Cardiac fibroblast (primary cell): ENCODE measurements at places on chromosomes 12 and 14.

- no peak for DNase-seq
Observed at GRCh38 chr12:1287446-1287975, 296.5 kb downstream of the ERC1 start.

DNA sequence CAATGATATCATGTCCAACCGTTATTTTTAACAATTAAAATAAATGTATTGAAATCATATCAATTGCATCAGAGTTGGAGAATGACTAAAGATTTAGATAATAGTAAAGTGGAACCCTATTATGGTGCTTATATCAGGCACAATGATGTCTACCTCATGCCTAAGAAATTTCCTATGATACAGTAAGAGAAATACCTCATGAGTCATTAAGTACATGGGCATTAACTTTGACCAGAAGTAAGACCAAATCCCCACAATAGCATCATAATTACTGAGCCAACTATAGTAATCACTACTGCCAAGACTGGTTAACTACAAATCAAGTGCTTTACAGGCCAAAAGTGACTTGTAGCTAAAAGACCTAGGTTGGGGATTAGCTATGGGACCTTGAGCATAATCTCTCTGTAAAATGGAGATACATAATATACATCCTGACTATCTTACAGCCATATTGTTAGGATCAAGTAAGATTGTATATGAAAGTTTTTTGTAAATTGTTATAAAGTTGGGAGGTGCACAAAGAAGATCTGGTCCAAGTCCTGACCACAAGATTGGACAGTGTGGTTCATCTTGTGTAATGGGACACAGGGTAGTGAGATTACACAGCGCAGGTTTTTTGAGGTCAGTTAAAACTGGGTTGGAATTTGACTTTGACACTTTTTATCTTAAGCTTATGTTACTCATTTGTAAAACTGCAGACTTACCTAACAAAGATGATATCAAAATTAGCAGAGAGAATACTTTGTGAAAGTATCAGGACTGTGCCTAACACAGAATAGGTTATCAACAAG lies 60.5 kb downstream of the ERGIC2 start:
- DNase-seq = peak; percentile 89

GRCh38 chr14:52046376-52046917 lies 22.4 kb downstream of the NID2 start:
- no peak for DNase-seq

DNA sequence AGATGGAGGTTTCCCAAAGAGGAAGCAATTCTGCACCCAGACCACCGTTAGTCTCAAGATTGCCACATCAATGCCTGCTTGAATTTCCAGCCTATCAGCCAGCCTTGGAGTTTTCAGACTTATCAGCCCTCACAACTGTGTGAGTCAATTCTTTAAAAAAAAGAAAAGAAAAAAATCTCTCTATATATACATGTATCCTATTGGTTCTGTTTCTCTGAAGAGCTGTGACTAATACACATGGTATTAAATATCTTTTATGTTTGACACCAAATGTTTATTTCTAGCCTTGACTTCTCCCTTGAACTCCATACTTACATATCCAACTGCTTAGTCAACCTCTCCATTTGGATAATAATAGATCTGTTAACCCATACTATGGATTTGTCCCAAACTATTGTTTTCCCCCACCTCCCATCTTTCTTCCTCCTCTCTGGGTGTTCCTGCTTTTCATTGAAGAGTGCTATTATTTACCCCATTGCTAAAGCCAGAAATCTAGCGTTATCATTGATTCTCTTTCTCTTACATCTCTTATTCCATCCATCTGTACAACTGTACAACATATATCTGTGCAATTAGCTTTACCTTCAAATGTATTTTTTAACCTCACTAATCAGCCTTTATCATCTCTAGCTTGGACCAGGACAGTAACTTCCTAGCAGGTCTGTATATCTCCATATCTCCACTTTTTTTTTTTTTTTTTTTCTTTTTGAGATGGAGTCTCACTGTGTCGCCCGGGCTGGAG lies 22.7 kb upstream of the EID3 start:
- DNase-seq = peak; percentile 94

- DNase-seq = peak; percentile 76
Observed at GRCh38 chr12:69908203-69908602, 83.2 kb downstream of the MYRFL start.

GRCh38 chr12:54374562-54375258 lies 9.8 kb downstream of the ZNF385A start:
- no peak for DNase-seq

GRCh38 chr12:47124451-47124850 lies 44.7 kb upstream of the AMIGO2 start:
- peak; percentile 51 for DNase-seq

- no peak for DNase-seq
Observed at GRCh38 chr14:70283156-70283555, 76.3 kb downstream of the COX16 start.

- no peak for DNase-seq
Observed at GRCh38 chr12:41228066-41228820, 40.1 kb downstream of the PDZRN4 start.

- no peak for DNase-seq
Observed at GRCh38 chr14:101454229-101454628, 107.1 kb upstream of the DIO3 start.

DNA sequence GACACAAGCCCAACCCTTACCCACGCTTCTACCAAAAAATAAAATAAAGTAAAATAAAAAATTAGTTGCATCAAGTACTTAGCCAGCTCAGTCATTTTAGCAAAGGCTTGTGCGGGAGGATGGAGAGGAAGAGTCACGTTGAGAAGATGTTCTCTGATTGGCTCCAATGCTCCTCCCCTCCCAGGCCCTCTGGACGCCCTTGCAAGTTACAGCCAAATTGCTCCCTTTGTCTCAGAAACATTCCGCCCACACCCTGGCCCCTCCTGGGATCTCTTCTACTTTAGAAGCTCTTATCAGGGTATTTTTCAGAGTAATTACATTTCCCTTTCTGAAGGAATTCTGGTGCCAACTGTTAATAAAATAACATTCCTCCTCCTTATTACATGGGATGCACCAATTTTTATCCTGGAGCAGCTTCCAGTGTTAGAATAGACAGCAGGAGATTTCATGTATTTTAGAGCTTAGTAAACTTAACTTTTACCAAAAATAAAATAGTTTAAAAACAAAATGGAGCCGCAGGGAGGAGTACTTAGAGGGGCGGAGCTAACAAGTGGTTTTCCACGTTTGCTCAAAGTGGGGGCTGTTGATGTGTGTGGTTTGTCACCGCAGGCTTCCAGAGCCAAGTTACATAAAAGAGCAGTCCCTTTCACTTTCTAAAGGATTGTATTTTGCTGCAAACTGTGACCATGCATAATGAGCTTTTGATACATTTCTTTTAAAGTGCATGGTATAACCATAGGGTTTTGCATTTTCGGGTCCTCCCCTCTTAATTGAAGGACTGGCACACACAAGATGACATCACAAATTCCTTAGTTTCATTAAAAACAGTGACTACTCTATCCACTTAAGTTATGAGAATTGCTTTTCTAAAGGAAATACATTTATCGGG lies 71.7 kb upstream of the RAP1B start:
- peak; percentile 85 for DNase-seq

DNA sequence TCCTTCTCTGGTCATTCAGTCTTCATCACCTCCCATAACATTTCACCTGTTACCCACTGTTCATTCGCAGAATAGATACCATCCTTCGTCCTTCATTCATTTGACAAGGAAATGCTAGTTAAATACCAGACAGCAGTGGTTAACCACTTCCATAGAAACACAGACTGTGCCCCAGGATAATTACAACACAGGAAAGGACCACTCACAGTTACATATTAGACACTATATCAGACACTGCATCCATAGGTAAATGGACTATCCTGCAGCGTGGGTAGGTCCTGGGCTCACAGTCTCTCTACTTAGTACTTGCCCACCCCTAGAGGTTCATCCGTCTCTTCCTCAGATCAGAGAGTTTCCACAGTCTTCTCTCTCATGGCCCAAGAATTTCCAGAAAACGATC lies 1044.6 kb downstream of the VRK1 start:
- DNase-seq = no peak

DNA sequence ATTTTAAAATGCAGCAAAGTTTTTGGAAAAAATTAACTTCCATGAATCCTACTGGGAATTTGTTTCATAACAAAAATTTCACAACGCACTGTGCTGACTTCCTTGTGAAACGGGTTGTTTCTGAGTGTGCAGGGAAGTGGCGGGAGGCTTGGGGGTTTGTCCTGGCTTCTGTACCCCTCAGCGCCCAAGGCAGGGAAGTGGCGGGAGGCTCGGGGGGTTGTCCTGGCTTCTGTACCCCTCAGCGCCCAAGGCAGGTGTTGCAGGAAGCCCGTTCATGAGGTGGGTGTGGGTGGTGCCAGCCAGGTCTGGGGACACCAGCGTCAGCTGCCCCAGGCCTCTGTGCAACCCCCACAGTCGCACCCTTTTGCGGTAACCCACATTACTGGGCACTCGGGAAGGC lies 25.1 kb downstream of the ADGRD1 start:
- DNase-seq = no peak

GRCh38 chr12:102958073-102958829 lies 777 bp downstream of the ASCL1 start:
- DNase-seq = peak; percentile 38
